Right renal cortex interstitium (tissue), 3 donors: ENCODE measurements at places on chromosomes 6 and 20.
A peak's percentile ranks its signal among the peaks of the same experiment; 100 is the strongest.

- DNase-seq: no peak
Observed at GRCh38 chr6:135600086-135600702, 102.7 kb upstream of the AHI1 start.

DNA sequence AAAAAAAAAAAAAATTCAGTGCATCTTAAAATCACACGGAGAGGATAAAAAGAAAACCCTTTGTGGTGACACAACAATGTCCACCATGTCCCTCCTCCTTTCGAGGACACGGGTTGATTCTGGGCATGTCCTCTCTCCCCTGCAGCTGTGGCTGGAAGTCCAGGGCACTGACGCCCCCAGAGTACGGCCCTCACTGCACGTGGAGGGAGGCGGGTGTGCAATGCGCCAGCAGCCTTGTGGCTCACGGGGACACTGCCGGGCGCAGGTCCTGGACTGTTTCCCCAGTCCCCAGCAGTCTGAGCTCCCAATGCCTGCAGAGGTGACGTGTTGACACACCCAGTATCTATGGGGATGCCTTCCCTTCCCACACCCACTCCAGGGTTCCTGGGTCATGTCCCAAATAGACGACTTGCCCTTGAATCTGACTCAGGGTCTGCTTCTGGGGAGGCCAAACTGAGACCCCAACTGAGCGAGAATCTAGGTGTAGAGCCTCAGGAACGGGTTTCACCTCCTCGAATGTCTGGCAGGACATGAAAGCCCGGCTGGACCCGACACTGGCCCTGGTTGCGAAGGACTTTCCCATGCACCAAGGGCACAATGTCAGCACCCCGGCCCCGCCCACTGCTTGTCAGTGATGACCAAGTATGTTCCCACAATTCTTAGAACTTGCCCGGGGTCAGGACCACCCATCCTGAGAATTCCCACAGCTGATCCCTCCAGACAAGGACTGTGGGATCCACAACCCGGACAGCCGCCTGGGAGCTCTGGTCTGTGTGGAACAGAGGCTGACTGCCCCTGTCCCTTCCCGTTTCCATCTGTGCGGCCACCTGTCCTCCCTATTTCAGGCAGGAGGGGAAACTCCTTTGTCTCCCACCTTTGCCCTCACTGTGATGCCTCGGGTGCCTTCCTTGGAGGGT, 425.1 kb upstream of the SULF2 start:
- no peak for DNase-seq

- no peak for DNase-seq
Observed at GRCh38 chr20:37524859-37525708, 2.6 kb downstream of the BLCAP start.

GRCh38 chr20:35260426-35260825, 17.5 kb downstream of the MMP24OS start:
- no peak for DNase-seq

DNA sequence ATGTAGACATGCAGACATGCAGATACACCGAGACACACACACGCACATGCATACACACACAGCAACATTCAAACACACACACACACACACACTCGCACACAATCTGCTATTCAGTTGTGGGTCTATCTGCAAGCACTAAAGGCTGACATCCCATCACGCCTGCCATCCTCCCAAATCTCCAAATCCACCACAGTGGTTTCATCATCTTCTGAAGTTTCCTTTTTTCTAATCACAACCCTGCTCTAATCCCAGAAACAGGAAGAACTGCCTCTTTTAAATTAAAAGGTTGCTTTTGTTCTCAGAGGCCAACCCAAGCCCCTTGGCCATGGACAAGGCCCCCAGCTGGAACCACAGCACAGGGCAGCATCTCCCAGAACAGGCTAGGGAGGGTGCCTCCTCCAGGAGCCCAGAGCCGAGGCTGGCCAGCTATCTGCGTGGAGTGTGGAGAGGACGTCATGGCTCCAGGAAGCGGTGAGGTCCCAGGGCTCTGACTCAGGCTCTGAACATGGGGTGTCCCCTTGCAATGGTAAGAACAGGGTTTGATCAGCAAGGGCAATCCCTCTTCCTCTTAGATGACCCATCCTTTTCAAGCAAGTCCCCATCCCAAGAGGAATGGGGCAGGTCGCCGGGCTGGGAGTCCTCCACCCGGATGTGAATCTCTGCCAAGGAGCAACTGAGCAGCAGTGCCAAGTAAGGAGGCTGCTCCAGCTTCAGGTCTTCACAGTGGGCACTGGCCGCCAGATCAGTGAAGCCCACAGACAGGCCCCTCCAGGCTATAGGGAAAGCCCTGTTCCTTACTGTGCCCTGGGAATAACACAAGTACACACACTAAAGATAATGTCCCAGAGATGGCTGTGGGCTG, 14.7 kb downstream of the FOXF2 start:
- DNase-seq: no peak

- DNase-seq: no peak
Observed at GRCh38 chr6:11824986-11825385, 46.4 kb upstream of the ADTRP start.

- DNase-seq: no peak
Observed at GRCh38 chr20:32278199-32278643, 770 bp downstream of the KIF3B start.

- DNase-seq: no peak
Observed at GRCh38 chr6:64357430-64357829, 721.8 kb downstream of the PHF3 start.

DNA sequence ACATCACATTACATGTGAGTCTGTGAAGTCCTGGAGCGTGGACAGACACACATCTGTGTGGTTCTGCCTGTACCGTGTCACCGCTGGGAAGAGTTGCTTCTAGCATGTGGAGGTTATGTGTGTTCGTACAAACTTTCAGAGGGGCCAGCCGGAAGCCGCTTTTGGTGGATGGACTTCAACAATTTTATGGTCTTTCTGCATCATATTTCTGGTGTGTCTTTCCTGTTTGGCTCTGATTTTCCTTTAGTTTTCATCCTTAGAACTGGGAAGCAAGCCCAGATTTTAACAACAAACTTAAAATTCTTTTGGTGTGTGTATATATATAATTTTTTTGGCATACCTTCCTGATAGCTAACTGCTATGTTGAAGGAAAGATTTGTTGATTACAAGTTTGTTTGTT, 71.2 kb downstream of the TIAM2 start:
- no peak for DNase-seq

GRCh38 chr6:143337201-143337949, 113.1 kb downstream of the ADAT2 start:
- no peak for DNase-seq

- DNase-seq: no peak
Observed at GRCh38 chr20:15332711-15333160, 995.3 kb upstream of the FLRT3 start.

- no peak for DNase-seq
Observed at GRCh38 chr6:36141961-36142360, 11.6 kb downstream of the MAPK13 start.

DNA sequence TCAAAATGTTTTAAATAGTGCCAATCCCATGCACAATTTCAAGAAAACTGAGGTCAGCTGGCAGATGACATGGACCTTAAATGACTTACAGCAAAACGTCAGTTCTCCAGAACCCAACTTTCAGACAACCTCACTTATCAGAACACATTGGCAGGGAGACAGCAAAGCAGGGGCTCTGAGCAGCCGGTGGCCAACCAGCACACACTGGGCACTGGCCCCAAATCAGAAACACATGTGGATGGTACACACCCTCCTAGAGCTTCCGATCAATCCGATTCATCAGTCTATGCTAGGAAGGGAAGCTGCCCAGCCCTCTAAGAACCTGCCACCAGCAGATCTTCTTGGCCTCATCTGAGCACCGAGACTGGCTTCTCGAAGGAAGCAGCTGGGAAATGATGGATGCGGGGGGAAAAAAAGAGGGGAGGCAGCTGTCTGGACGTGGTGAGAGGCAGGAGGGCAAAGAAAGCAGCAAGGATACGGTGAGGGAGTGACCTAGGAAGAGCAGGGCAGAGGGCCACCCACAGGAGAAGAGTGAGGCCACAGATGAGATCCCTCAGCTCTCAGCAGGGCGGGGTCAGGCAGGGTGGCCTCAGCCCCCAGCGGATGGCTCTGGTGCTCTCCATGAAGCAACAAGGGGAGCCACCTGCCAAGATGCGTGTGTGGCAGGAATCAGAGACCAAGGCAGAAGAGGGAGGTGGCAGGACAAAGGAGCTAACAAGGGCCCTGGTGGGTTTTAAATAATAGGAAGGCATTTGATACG, 32.9 kb downstream of the TAF4 start:
- DNase-seq: no peak

- DNase-seq: no peak
Observed at GRCh38 chr6:25078141-25078540, 142.4 kb upstream of the RIPOR2 start.

GRCh38 chr20:50115591-50116367, 2.8 kb upstream of the UBE2V1 start:
- peak; percentile 85 for DNase-seq

GRCh38 chr6:39887692-39888450, 46.4 kb downstream of the MOCS1 start:
- DNase-seq: peak; percentile 12

DNA sequence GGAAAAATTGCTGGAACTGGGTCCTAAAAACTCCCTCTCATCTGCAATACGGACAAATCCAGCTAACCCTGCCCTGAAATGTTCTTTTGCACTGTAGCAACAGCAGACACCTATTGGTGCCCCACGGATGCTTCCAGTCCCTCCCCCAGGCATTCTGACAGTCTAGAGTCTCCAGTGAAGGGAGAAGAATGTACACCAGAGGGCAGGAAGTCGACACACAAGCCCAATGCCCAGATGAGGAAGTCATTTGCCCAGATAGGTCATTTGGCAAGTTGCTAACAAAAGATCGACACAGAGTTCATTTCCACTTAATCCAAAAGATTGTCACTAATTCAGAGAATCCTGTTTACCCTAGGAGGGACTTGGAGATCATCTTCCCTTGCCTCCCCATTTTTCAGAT, 293.0 kb upstream of the PRDM1 start:
- no peak for DNase-seq

DNA sequence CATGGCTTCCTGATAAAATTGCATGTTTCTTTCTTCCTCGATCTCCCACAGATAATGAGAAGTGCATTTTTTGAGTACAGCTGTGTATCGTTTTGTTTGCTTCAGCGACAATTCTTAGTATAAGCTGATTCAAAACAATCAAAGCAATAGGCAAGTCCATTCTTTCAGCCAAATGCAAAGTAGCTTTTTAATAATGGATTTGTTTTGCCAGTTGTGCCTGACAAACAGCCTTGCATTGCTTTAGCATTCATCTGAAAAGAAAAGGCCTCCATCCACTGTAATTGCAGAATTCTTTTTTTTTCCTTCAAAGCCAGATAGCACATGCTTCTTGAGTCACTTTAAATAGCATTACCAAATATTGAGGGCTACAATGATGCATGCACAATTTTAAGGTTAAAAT, 32.0 kb downstream of the TTLL2 start:
- no peak for DNase-seq

GRCh38 chr6:31328355-31328960, 28.5 kb downstream of the HLA-B start:
- no peak for DNase-seq
